ENCODE measurements at places on chromosomes 7 and 10.

DNA sequence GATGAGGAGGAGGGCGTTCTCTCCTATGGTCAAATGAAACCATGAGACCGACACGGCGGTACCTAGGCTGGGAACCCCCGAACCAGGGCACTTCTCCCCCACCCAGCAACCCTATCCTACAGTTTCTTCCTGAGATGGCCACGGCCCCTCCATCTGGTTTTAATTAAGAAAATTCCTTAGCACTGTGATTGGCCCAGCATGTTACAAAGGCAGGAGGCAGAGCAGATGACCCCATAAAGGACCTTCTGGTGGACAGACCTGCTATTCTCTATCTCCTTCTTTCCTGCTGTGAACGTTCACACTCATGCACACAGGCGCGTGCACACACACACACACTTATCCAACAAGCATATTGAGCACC, 129.4 kb downstream of the RGS10 start:
- H3K27me3 ChIP-seq = no peaks in the 10 kb centered on the region
- DNase-seq = no peak
- H3K27ac ChIP-seq = no peak overlapping the region
- H3K36me3 ChIP-seq = no peaks in the 10 kb centered on the region
- no peak overlapping the region for H3K4me3 ChIP-seq

DNA sequence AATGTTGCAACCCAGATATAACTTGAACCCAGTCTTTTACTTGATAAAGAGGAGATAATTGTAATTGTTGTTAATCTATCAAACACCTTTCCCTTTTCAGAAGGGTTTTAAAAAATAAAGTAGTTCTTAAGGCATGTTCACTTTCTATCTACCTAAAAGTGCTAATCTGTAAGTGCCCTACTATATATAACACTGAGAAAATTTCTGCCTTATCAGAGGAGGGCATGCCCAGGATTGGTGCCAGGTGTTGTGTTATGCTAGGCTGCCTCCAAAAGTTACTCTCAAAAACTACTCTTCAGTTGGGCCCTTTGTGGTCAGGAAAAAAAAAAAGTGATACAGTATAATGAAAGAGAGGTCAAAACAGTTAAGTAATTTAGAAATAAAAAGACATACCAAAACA, 36.3 kb downstream of the SMNDC1 start:
- DNase-seq = no peak

DNA sequence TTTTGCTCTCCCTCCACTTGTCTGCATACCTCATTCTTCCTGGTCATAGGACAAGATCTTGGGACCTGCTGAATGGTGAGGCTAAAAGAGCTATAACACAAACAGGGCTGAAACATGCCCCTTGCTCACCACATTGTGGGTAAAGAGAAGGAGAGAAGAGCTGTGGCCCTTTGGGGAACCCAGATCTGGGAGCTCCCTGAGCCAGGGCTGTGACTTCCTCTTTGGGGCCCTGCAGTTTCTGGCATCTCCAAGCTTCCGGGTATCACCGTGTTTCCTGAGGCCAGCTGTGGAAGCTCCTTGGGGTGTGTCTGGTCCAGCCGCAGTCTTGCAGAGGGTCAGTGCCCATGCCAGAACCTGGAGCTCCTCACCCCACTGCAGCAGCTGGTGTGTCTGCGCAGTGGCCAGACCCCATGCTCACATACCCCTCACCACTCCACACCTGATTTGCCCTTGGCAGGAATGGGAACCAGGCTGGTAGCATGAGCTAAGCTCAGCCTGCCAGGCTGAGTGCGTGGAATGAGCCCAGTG, 34.0 kb downstream of the DKK1 start:
- H3K27me3 ChIP-seq = no peaks in the 10 kb centered on the region
- no peak overlapping the region for H3K4me3 ChIP-seq
- no peaks in the 10 kb centered on the region for H3K4me1 ChIP-seq
- H3K36me3 ChIP-seq = no peaks in the 10 kb centered on the region
- DNase-seq = no peak

- no peak for DNase-seq
- no peaks in the 10 kb centered on the region for H3K36me3 ChIP-seq
- no peak overlapping the region for H3K4me3 ChIP-seq
- H3K27me3 ChIP-seq = no peaks in the 10 kb centered on the region
- H3K27ac ChIP-seq = no peak overlapping the region
- peaks cover 3% of the 10 kb centered on the region for H3K4me1 ChIP-seq
Measured at GRCh38 chr7:151748733-151749132, 128.2 kb downstream of the PRKAG2 start.

GRCh38 chr7:1151156-1151555, 8.8 kb downstream of the ZFAND2A start:
- no peak overlapping the region for H3K27ac ChIP-seq
- no peaks in the 10 kb centered on the region for H3K4me1 ChIP-seq
- H3K27me3 ChIP-seq = no peaks in the 10 kb centered on the region
- no peak overlapping the region for H3K4me3 ChIP-seq

DNA sequence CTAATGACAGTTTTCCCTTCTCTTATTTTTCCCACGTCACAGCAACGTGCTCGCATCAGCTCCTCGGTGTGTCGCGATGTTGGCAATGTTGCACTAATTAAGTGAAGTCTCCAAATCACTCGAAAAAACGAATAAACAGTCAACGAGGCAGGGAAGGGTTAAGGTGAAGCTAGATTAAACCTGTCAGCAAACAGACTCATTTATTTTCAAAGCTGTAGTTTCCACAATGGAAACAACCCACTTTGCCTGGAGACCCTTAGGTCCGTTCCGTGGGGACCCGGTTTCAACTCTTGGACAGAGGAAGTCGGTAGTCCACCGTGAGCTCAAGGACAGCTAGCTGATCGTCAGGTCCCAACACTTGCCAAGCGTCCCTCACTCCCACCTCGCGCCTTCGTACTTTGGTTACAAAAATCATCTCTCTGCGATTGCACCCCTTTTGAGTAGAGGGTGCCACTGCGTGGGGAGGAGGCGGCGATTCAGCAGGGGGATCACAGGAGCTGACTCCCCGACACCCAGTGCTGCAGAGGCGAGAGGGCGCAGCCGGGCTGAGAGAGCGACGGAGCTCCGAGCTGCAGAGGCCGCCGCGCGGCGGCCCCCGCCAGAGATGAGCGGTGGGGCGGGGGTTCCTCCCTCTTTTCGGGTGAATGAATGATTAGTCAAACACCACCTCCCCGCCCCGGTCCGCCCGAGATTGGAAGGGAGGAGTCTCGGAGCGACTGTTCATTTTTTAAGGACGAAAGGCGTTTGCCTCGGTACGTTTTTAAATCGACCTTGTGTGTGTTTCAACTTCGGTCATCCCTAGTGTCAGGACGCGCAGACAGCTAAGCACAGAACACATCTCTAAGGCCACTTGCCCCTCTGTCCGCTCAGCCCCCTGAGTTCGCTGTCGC, 1.3 kb upstream of the BMPER start:
- H3K4me3 ChIP-seq = peak overlapping the region; percentile 56
- H3K4me1 ChIP-seq = peaks cover 1% of the 10 kb centered on the region
- H3K27me3 ChIP-seq = peaks cover 53% of the 10 kb centered on the region
- no peak overlapping the region for H3K27ac ChIP-seq
- H3K36me3 ChIP-seq = no peaks in the 10 kb centered on the region

DNA sequence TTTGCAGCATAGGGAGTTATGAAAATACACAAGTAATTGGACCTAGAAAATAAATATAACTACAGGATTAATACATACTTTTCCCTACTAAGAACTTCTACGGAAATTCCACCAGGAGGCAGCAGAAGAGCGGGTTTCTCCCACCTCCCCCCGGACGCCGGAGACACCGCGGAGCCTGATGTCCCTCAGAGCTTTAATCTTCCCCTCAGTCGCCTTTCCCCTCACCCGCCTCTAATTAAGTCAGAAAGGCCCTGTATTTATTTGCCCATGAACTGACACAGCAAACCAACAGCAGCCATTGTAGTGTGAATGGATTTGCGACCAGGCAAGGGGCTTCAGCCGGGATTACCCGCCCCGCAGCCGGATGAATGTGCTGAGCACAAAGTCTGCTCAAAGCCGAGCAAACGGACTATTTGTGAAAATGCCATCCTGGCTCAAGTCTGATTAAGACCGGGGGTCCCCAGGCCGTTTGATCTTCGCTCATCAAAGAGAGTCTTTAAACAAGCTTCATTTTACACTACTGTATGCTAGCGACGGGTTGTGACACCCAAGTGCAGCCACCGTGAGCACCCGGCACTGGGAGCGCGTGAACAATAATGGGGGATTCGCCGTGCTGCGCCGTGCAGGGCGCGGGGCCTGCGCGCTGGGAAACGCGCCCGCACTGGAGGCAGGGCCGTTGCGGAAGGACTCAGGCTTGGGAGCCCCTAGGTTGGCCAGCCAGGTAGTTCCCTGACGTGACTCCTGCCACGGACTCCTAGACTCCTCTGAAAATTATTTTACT, 5.6 kb upstream of the DKK1 start:
- H3K36me3 ChIP-seq = no peaks in the 10 kb centered on the region
- peaks cover 2% of the 10 kb centered on the region for H3K4me1 ChIP-seq
- H3K27ac ChIP-seq = no peak overlapping the region

DNA sequence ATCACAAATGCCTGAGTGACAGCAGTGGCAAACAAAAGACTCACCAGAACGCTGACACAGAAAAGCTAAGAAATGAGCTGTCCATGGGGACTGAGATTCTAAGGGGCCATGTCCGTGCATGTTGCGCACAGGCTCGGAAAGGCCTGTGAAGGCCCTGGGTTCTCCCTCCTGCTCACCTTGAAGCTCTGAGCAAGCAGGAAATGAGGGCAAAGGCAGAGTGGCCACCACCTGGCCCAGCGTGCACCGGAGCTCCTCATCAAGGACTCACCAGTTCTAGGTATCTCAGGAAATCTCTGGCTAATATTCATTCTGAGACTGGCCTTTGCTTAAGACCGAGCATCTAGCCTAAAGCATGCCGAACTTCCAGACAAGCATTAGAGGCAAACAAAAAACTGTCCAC, 52.7 kb downstream of the MAD1L1 start:
- peaks cover 6% of the 10 kb centered on the region for H3K36me3 ChIP-seq
- no peaks in the 10 kb centered on the region for H3K27me3 ChIP-seq
- H3K4me3 ChIP-seq = no peak overlapping the region
- no peaks in the 10 kb centered on the region for H3K4me1 ChIP-seq
- H3K27ac ChIP-seq = no peak overlapping the region

DNA sequence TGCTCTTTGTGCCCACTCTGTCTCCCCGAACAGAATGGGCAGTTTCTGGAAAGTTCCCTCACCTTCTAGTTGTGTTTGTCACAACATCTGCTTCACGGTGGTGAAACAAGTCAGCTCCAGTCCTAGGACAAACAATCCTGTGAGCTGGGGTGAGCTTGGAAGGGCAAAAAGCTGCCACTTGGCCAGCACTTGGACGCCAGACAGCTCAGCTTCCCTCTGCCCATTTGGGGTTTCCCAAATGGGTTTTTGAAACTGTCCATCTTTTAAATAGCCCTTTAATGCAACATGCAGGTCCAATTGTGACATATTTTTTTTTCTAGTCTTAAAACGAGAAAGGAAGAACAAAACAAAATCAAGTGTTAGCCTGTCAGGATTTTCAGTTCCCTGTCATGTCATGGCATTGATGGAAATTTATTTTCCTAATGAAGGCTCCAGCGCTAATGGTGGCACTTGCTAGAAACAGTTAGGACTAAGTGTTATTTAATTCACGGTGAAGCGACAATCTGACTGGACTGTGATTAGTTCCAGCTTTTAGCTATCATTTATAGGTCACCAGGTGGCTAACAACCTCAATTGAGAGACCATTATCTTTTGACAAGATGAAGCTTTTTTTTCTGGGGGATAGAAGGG, 181.7 kb downstream of the MYOF start:
- H3K36me3 ChIP-seq = no peaks in the 10 kb centered on the region
- no peaks in the 10 kb centered on the region for H3K4me1 ChIP-seq
- H3K27me3 ChIP-seq = no peaks in the 10 kb centered on the region
- no peak overlapping the region for H3K27ac ChIP-seq
- no peak overlapping the region for H3K4me3 ChIP-seq

DNA sequence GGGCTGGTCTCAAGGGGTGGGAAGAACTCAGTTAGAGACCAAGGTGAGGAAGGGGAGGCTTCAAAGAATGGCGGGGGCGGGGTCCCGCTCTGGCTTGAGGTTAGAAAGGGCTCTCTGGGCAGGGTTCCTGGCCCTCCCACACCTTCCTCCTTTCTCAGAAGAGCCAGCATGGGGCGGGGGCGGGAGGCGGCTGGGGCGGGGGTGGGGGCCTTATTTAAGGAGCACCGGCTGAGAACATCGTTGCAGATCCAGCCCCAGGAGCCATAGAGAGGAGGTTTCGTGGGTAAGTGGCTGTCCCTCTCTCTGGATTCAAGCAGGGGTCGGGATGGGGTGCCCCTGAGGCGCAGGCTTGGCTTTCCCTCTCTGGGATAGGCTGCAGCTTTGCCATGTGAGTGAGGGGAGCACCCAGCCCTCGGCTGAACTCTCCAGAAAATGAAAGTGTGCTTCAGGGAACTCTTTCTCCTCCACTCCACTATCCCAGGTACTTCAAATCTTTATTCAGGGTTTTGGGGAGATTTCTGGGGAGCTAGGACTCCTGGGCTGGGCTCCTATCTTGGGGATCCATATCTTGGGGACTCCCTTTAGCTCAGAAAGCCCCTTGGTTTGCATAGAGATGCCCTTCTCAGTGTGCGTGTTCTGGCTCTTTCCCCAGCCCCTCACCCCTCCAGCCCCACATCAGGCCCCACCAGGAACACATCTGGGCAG, 3.3 kb upstream of the CUEDC2 start:
- peak; percentile 70 for DNase-seq
- peaks cover 44% of the 10 kb centered on the region for H3K4me1 ChIP-seq
- peak overlapping the region; percentile 89 for H3K27ac ChIP-seq
- H3K27me3 ChIP-seq = no peaks in the 10 kb centered on the region
- peaks cover 23% of the 10 kb centered on the region for H3K36me3 ChIP-seq

DNA sequence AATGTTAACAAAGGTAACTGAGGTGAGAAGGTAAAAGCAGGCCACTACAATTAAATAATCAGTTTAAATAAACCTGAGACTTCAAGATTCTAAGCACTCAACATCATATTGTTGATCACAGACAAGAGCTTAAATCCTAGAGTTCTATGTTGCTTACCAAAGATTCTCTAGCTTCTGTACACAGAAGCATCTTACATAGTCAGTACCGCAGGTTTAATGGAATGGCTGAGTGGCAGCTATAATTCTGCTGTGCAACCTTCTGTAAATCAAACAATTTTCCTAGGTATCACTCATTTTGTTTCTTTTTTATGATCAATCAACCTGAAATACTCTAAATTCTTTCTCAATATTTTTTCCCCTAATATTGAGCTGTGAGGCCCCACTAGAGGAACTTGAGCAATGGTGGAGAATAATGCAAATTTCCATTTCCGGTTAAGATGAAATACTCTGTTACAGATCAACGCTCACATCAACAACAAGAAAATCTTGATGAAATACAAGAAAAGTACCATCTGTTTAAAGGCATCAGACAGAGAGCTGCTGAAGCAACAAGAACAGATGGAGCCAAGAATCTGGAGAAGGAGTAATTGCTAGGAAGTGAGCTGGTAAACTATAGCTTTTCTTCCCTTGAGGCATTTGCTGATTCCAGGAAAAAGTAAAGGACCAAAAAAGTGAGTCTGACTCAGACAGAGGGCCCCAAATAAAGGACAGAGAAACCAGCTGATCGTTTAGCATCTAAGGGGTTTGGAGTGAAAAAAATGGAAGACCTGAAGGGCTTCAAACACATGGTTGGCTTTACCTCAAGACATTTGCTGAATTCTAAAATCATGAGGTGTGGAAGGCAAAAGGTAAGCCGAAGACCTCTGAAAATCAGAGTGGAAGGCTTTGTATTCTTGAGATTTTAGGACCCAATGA, 22.6 kb downstream of the PNPLA8 start:
- H3K4me3 ChIP-seq = no peak overlapping the region
- peaks cover 22% of the 10 kb centered on the region for H3K36me3 ChIP-seq
- H3K4me1 ChIP-seq = no peaks in the 10 kb centered on the region
- no peak for DNase-seq

- peaks cover 5% of the 10 kb centered on the region for H3K27me3 ChIP-seq
- H3K27ac ChIP-seq = no peak overlapping the region
- no peak for DNase-seq
- no peaks in the 10 kb centered on the region for H3K4me1 ChIP-seq
- no peaks in the 10 kb centered on the region for H3K36me3 ChIP-seq
Measured at GRCh38 chr7:132258231-132258630, 318.0 kb downstream of the PLXNA4 start.

- H3K27ac ChIP-seq = no peak overlapping the region
- no peak for DNase-seq
Measured at GRCh38 chr7:116836048-116836447, 26.3 kb upstream of the CAPZA2 start.
